ENCODE measurements at places on chromosomes 13 and 19. TPM values are rescaled to one million over a fixed set of nuclear protein-coding genes. Genes with fewer than 3 reads are reported as not detected.
A peak's percentile ranks its signal among the peaks of the same experiment; 100 is the strongest.

GRIN3B gene
- total RNA-seq: not detected

DNA sequence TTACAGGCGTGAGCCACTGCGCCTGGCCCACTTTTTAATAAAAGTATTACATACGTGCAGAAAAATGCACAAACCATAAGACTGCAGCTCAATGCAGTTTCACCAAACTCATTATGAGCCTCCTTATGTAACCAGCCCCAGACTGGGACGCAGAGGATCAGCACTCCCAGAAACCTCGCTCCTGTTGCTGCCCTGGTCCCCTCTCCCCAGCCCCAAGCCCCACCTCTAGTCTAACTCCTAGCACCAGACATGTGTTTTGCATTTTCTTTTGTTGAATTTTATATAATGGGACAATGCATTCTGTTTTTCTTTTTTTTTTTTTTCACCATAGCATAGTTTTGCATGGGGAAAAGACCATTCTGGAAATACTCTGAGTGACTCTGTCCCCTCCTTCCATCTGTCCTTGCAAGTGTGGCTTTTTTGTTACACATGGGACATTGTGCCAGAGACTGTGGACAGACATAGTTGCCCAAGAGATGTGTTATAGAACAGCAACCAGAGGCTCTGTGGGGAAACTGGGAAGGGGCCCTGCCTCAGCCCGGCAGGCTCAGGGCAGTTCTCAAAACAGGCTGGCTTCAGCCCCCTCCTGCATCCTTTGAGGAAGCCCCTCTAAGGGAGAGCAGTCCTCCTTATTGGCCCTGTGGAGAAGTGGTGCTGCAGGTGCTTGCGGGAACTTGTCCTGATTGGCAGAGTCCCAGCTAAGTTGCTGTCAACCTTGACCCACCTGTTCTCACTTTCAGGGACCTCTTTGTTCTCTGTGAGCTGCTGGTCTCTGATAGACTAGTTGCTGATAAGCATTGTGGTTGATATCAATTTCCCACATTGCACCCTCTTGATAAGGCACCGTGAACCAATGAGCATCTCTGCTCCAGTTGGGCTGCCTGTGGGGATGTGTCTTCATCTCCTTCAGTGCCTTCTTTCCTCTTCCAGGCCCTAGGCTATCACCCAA lies 13.8 kb upstream of the OLFM4 start:
- no peak for DNase-seq

DNA sequence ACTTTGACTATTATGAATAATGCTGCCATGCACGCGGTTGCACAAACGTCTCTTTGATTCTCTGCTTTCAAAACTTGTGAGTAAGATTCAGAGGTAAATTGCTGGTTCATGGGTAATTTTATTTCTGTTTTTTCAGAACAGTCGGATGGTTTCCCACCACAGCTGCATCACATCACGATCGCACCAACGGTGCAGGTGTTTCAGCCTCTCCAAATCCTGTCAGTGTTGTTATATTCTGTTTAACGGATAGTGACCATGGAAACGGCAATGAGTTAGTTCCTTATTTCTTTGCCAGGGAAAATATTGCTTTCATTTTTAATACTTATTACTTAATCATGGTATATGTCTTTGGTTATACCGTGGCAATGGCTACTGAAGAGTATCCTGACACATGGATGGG lies 19.1 kb upstream of the ZNF835 start:
- DNase-seq: no peak

- DNase-seq: no peak
These were observed 140.6 kb downstream of the LHFPL6 start for GRCh38 chr13:39462428-39462827.

GRCh38 chr19:42216653-42217519 lies 591 bp downstream of the DEDD2 start:
- DNase-seq: peak; percentile 91
